ENCODE measurements at places on chromosomes 7 and 10.
A peak's percentile ranks its signal among the peaks of the same experiment; 100 is the strongest.

- DNase-seq: no peak
Observed at GRCh38 chr7:158824028-158824427, 5.3 kb downstream of the ESYT2 start.

DNA sequence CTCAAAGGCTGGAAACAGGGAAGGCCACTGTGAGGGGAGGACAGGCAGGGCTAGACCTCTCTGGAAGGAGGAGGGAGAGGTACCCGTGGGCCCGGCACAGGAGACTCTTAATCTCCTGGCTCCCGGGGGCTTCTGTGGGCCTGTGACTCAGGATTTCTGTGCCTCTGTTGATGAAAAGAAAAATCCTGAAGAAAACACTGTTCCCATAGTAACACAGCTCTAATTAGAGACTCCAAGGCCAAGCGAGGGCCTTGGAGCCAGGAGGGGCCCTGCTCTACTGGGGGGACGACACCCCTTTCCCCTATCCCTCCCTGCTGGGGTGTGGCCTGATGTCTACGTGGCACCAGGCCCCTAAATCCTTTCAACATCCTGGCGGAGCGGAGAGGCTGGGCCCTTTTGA is 174.1 kb upstream of the TNRC18 start:
- DNase-seq: no peak

- no peak for DNase-seq
Observed at GRCh38 chr10:88881922-88882645, 2.0 kb downstream of the STAMBPL1 start.

- DNase-seq: no peak
Observed at GRCh38 chr7:46572691-46573090, 651.6 kb upstream of the IGFBP3 start.

DNA sequence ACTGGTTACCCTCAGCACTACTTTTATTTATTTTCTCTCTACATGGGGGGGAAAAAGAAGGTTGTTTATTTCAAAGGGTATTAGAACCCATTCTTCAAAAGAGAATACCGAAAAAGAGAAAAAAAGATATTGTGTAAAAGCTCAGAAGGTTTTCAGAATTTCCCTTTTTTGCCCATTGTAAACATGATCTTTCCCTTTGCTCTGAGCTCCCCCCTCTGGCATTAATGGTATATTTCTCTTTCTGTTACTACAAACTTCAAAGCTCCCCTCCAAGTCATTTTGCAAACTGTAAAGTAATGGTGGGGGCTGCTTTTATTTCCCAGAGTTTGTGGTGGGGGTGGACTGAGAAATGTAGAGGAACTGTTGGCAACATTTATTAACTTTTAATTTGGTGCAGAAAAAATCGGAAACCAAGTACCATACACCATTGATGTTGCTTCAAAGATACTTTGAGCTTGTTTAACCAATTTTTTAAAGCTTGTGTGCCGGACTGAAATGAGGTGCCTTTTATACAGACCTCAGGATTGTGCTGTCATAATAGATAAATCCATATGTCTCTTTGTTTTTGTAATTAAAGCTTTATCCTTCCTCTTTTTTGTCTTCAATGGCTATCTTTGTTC is 181.5 kb downstream of the EXOC4 start:
- no peak for DNase-seq

DNA sequence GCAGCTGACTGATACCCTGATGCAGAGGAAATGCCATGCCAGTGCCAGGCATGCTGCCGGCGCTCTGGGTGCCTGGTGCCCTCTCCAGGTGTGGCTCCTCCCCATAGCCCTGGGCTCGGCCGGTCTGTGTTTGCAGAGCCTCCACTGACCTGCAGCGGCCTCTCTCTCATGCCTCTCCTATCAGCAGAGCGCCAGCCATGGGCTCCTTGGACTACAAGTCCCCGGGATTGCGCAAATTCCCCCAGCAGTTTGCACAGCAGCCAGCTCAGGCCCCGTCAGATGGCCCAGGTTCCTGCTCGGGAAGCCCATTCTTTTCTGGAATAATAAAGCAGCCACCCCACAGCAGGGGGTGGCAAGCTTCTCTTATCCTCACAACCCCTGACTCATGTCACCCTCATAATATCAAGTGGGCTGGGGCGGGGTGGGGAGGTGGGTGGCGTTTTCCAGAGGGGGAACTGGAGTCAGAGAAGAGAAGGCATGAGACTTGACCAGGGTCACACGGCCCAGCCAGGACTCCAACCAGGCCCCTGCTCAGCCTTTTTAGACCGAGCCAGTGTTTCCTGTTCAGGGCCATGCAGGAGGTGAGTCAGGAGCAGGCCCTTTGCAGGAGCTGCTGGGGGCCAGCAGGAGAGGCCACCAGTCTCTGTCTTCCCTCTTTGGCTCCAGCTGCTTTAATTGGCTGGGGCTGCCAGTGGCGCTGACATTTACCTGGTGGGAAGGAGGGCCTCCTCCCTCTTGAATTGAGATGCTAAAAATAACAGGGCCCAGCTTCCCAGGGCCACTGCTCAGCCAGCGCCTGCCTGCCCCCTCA is 58.6 kb downstream of the ZMIZ1 start:
- peak; percentile 84 for DNase-seq

GRCh38 chr10:59980356-59980755 is 74.0 kb upstream of the CCDC6 start:
- DNase-seq: no peak

- DNase-seq: no peak
Observed at GRCh38 chr10:118511711-118512110, 83.7 kb downstream of the PRLHR start.

DNA sequence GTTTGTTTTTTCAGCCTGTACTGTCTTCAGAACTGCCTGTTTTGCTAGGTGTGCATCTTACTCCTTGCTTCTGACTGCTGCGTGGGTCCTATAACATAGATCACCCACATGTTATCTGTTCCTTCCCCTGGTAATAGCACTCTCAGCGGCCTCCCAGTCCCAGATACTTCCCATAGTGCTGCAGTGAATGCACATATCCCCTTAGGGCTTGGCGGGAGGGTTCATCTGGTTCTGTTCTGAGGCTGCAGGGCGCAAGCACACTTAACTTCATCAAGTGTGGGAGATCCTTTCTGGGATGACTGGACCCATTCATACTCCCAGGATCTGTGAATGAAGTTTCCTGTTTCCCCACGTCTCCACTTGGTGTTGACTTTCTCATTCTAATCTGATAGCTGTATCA is 90.7 kb downstream of the CELF2 start:
- no peak for DNase-seq

DNA sequence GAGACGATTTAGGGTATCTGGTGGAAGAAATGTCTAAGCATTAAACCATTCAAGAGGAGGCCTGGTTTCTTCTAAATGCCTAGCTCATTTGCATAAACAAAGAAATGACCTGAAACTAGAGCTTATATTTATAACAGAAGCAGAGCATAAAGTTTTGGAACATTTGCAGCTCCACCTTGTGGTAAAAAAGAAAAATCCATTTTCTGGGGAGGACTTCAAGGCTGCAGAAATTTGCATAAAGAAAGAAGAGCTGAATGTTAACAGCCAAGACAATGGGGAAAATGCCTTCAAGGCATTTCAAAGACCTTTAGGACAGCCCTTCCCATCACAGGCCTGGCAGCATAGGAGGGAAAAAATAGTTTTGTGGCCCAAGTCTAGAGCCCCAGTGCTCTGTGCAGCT is 362.0 kb downstream of the ZNF248 start:
- no peak for DNase-seq

GRCh38 chr10:78223088-78223487 is 189.4 kb downstream of the RPS24 start:
- DNase-seq: no peak

Data from NCI-H510A (cell line).